Fibroblast of skin of left biceps (primary cell): ENCODE measurements at places on chromosomes 4 and X.

DNA sequence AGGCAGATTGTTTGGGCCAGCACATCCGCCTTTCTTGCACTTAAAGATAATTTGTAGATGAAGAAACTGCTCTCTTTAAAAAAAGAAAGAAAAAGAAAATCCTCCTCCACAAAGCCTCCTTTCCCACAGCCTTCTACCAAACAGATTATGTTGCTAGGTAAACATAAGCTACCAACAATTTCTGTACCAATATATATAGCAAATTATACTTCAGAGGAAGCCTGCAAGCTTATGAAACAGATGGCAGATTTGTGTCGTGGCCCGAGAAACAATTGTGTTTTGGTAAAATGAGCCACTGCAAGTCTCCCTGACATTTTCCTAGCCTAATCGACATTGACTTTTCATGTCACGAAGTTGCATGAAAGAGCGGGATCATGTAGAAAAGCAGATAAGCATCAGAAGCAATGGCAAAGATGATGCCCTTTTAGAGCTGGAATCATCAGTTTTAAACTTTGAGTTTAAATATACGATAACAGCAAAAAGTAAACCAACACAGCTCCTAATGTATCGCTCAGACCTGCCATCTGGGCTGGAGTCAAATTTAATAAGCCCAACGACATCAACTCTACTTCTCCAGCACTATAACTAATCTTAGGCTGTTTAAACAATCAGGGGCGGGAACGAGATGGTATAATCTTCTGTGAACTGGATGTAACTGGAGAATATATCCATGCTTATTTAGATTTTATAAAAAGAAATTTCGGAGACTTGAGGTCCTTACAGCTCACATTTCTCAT, 94.9 kb upstream of the PLAC1 start:
- no peak for DNase-seq

DNA sequence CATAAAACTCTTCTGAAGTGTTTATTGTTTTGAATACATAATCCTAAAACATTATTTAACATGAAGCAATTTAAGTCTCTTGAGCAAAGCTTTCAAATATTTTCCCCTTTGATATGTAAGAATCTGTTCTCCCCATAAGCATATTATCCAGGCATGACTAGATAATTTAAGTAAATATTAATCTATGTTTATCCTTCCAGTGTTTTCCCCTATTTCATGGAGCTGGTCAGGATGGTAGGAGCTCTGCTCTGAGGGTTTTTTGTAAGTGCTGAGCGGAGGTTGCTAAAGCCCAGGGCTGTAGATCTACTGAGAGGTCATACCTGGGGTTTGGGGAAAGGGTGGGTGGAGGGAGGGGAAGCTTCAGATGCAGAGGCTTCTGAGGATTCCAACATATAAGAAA, 258.9 kb upstream of the SFRP2 start:
- DNase-seq: no peak

DNA sequence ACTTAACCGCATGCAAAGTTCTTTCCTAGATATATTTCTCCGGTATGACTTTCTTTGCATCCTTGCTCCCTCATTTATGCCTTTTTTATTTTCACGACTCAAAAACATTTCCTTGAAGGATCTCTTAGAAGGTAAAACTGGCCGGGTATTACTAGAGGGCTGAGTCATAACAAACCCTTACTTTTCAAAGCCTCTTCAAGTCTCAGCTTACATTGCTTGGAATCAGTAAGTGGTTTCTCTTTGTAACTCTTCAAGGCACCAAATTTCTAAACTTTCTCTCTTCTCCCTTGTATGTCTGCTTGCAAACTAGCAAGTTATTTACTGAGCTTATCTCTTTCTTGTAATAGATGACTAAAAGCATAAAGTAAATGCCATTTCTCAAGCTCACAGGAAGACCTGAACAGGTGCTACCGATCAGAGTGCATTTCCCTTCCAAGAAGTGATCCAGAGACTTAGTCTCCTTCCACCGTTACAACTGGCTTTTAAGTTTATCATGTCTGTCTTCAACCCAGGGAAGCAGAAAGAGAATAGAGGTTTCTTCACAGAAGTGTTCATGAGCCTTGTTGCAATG, 75.5 kb downstream of the ANXA10 start:
- DNase-seq: no peak

- no peak for DNase-seq
Observed at GRCh38 chr4:15744016-15744545, 34.0 kb upstream of the CD38 start.

- DNase-seq: no peak
Observed at GRCh38 chr4:19544446-19545125, 707.1 kb upstream of the SLIT2 start.

DNA sequence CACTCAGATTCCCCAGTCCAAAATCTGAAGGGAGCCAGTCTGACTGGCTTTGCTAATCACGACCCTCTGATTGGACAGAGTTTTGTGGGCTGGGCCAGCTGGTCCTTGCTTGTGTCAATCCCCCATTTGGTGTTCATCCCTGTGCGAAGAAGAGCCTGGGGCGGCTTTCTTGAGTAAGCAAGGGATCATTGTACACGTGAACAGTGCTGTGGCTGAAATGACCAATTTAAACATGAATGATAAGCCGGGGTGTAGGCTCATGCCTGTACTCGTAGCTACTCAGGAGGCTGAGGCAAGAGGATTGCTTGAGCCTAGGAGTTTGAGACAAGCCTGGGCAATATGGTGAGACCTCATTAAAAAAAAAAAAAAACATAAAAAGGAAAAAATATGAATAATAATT, 379.1 kb downstream of the RAPGEF2 start:
- DNase-seq: no peak

DNA sequence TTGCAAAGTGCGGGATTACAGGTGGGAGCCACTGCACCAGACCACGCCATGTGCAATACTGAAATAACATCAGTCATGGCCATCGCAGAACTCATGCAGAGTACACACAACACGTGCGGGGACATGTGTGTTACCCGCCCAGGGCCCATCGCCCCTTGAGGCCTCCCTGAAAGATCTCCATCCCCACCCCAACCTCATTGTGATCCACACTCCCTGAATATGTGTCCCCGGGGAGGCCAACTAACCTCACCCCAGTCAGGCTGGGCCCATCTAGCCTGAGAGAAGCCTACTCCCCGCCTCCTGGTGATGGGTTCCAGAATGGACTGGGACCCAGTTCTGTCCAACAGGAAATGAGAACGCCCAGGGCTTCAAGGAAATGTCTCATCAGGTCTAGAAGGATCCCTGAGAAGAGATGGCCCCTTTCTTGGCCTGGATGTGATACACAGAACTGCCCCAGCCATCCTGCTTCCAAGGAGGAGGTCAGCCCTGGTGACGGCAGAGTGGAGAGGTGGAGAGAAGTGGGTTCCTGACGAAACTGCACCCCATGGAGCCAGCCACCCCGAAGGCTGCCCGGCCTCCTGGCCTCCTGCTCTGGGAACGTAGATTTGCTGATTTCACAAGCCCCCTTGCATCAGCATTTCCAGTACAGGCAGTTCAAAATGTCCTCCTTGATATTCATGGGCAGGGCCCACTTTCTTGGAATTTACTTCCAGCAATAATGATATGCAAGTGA, 22.5 kb upstream of the CLDN24 start:
- no peak for DNase-seq

- peak; percentile 79 for DNase-seq
Observed at GRCh38 chr4:188714501-188714900, 575.3 kb downstream of the TRIML1 start.

DNA sequence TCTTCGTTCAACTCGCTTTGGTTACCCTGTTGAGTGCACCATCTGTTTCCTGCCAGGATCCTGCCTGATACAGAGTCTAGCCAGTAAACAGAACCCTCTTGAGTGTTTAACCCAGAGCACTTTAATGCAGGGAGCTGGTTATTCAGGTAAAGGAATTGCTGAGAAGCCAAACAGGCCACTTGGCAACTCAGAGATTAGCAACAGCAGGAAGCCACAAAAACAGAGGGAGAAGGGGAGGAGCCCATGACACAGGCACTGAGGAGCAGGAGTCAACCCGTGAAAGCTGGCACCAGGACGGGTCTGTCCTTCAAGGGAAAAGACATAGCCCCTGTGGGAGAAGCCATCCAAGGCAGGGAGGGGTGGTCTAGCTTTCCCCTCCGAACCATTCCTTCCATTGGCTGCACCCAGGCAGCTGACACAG, 641.4 kb downstream of the ZNF674 start:
- DNase-seq: no peak

GRCh38 chr4:137775701-137776100, 243.4 kb upstream of the PCDH18 start:
- DNase-seq: no peak

DNA sequence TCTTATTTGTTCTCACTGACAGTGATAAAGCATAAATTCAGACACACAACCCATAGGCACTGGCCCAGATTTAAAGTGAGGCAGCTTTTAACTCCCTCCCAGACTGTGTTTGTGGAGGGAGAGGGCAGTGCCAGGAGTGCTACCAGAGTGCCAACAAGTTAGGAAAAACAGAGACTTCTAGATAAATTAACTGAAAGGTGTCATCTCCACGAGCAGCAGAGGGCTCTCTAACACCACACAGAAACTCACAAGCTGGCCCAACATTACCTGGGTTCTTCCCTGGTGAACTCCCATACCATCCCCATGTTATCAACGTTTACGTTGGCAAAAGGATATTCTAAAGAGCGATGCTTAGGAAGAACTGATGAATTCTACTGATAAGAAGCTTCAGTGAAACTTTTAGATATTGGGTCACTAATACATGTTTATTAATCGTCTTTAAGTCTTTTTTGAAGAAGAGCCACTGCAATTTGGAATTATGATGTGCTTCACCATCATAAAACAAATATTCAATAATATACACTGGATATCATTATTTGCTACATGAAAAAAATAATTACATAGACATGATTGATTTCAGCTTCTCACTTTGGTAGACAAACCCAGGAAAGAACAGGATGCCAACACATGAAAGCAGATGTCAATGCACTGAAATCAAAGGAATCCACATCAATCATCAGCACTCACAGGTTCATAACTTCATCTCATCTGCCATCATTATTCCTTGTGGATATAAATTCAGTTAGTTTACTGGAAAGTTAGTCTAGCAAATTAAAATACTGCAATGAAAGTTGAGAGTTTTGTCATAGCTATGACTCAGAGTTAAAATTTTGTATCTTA, 121.2 kb upstream of the NAP1L5 start:
- DNase-seq: no peak

- no peak for DNase-seq
Observed at GRCh38 chr4:98485816-98486345, 172.5 kb downstream of the TSPAN5 start.

GRCh38 chrX:153824348-153824747, 6.0 kb downstream of the PDZD4 start:
- DNase-seq: no peak

DNA sequence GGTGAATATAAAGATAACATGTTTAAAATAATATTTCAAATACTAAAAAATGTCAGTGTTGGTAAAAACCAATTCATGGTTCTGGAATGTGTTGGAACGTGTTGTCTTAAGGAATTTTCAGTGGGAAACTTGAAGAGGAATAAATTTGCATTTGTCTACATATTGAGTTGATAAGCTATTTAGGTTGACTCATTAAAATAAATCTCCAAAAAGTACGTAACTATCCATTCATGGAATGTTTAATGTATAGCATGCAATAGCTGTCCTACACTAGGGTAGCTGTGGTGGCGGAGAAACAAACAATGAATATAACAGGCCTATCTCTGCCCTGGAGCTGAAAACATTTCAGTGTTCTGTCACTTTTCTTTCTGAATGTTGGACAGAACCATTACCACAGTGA, 20.3 kb downstream of the SHISA3 start:
- peak; percentile 60 for DNase-seq

GRCh38 chrX:153816831-153817690, 13.3 kb downstream of the PDZD4 start:
- DNase-seq: no peak

DNA sequence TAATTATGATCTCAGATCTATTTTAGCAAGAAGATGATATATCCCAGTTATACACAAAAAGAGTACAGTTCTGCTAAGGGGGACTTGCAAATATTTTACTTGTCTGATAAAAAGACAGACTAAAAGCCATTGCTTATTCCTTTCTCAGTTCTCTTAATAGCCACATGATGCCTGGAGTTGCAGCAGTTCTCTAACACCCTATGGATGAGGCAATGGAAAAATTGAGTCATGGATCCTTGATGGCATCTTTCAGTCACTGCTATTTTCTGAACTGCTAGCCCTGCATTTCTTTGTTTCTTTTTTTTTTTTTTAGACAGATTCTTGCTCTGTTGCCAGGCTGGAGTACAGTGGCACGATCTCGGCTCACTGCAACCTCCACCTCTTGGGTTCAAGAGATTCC, 1956.7 kb downstream of the C4orf33 start:
- no peak for DNase-seq

DNA sequence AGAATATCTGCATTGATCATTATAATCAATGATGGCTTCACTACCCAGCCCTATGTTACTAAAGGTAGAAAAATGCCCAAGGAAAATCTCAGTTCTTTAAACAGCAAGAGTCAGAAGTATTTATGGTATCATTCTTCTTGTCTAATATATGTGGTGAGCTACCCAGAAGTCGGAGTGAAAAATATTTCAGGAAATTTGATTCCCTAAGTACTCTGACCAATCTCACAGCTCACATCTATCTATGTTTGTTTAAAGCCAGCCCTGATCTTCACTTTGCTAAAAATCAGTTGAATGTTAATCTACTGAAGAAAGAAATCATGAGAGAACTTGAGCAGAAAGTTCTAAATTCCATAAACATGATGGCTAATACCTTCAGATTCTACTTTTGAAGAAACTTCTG, 522.9 kb upstream of the SLIT2 start:
- DNase-seq: no peak

DNA sequence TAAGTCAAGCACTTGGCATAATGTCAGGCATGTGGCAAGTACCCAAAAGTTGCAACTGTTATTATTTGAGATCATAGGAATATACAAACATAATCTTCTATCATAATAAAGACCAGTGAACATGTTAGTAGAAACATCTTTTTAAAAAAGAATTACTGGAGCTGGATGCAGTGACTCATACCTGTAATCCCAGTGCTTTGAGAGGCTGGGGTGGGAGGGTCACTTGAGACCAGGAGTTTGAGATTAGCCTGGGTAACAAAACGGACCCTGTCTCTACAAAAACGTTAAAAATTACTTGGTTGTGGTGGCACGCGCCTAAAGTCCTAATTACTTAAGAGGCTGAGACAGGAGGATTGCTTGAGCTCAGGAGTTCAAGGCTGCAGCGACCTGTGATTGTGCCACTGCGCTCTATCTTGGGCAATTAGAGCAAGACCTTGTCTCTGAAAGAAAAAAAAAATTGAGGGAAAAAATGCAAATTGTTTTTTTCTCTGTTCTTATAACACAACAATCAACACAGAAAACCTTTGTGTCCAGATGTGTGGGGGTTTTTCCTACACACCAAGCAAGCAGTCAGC, 284.3 kb downstream of the ARHGAP10 start:
- DNase-seq: no peak

- DNase-seq: no peak
Observed at GRCh38 chr4:11505221-11505971, 76.7 kb upstream of the HS3ST1 start.
